ENCODE measurements at places on chromosomes 3 and 15. TPM values are rescaled to one million over a fixed set of nuclear protein-coding genes. Genes with fewer than 3 reads are reported as not detected.

Gene GPR176
- 4.8 TPM for total RNA-seq

Gene ELL3
- 8.4 TPM for total RNA-seq

Gene CX3CR1
- total RNA-seq: 1.4 TPM

Gene FILIP1L
- total RNA-seq: 20.2 TPM

Gene RAB43
- 33.0 TPM for total RNA-seq

Gene ZWILCH
- 5.2 TPM for total RNA-seq

Gene CFAP44
- 12.7 TPM for total RNA-seq

Gene GOLGA6B
- not detected for total RNA-seq

Gene FBLN2
- 6.6 TPM for total RNA-seq

Gene GOLGA6D
- total RNA-seq: 0.15 TPM

Gene TIMP4
- 8.4 TPM for total RNA-seq

Gene ROPN1
- total RNA-seq: not detected

Gene TCAIM
- total RNA-seq: 33.5 TPM

Gene TERC
- total RNA-seq: 19.7 TPM

Gene LSAMP
- 15.4 TPM for total RNA-seq

Gene HHATL
- 0.71 TPM for total RNA-seq

Gene GLDN
- total RNA-seq: 52.8 TPM

Gene SLC12A8
- 6.7 TPM for total RNA-seq

Gene CCPG1
- 33.0 TPM for total RNA-seq

Gene ENTPD3
- total RNA-seq: 2.6 TPM

Gene TMEM266
- 0.91 TPM for total RNA-seq

Gene RFTN1
- 62.1 TPM for total RNA-seq

Gene MUC13
- total RNA-seq: not detected

Data from upper lobe of left lung (tissue), 6 donors.